ENCODE measurements at places on chromosomes 16 and 17.

GRCh38 chr16:86952769-86953168 is 364.4 kb downstream of the C16orf95 start:
- DNase-seq, result no peak

DNA sequence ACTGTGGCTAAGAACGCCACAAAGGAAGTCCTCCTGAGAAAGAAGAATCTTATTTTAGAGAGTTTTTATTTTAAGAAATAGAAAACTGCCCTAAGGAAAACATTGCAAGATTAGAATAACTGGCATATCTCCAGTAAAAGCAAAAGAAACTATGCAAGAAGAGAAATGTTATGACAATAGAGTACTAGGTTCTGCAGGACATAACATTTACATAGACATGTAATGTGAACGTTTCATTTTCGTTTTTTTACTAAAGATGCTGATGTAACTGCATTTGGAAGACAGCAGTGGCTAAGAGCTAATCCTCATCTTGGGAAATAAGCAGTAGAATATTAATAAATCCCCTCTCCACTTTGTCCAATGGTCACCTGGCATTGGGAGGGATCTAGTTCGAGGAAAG is 7.8 kb upstream of the ASGR2 start:
- DNase-seq, result no peak

DNA sequence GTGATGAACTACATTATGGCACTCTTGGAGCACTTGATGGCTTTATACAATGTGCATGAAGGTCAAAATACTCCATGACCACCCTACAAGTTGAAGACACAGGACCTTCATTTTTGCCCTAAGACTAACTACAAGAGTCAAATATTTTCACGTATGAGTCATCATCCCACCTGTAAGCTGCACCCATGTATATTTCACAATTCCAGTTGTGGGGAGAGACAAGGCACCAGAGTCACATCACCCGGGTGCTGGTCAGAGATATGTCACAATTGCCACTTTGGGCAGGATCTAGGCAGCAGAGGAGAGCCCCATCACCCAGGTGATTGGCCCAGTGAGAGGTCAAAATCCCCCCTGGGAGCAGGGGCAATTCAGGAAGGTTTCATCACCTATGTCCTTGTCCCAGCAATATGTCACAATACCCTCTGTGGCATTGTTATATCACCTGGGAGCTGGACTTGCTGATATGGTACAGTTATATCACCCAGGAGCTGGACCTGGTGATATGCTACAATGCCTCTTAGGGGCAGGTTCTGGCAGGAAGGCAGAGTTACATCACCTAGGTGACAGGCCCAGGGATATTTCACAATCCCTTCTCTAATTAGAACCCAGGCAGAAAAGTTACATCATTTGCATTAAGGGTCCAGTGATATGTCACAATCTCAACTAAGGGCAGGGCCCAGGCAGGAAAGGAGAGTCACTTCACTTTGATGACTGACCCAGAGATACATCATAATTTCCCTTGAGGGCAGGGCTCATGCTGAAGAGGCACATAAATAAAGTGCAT is 1839.2 kb downstream of the TP53TG3F start:
- DNase-seq, result no peak

DNA sequence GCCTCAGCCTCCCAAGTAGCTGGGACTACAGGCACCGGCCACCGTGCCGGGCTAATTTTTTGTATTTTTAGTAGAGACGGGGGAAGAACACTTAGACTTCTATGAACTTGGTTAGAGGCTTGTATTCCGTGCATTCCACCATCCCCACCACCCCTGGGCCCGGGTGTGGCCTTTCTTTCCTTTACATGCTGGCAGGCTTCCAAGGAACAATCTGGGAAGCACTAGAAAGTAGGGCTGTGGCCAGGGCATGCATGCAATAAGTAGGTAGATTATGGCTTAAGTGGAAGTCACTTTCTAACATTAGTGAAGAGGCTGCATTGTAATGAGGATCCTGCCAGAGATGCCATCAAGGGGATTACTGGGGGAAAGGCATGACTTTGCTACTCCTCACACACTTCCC is 171.6 kb downstream of the SHISA6 start:
- peak; percentile 45 for DNase-seq

DNA sequence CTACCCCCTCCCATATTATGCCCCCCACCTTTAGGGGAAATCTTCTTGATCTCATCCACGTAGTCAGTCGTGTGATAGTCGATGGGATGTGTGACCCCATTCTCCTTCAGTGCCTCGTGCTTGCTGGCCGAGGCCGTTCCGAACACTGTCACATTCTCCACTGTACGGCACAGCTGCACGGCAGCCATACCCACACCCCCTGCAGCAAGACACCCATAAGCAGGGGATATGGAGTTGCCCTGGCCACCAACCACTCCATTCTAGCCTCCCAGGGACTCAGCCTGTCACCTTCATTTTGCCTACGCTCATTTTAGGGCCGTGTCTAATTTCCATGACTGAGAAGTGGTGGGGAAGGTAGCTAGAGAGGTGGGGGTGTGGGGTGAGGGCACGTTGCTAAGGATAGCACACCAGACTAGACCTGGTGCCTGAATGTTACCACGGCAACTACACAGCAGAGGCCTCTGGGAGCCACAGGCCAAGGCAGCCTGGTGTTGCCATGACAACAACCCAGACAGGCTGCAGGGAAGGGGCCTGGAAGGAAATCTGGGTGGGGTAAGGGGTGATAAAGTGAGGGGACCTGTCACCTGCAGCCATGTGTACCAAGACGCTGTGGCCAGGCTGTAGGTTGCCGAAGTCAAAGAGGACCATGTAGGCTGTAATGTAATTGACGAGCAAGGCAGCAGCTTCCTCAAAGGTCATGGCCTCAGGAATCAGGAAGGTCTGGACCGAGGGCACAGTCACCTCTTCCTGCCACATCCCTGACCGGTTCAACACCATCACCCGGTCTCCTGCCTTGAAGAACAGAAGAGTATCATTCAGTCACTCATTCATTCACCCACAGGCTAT is 4.0 kb downstream of the VAT1 start:
- DNase-seq, result no peak

DNA sequence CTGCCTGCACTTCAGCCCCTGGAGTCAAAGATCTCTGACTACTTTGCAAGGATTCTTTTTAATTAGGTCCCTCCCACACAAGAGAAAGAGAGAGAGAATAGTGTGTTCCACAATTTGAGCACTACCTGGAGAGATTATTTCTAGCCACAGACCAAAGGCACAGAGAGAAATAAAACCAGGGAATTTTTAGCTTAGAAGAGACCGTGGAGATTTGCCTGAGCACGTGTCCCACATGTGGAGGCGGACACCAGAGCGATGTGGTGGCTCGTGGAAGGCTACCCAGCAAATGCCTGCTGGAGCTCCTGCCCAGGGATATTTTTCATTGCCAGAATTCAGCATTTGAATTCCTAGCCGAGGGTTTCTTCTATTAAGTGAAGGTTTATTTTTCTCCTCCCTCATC is 50.6 kb downstream of the MGAT5B start:
- DNase-seq, result no peak

- no peak for DNase-seq
Observed at GRCh38 chr16:20401475-20402016, 3.0 kb downstream of the PDILT start.

DNA sequence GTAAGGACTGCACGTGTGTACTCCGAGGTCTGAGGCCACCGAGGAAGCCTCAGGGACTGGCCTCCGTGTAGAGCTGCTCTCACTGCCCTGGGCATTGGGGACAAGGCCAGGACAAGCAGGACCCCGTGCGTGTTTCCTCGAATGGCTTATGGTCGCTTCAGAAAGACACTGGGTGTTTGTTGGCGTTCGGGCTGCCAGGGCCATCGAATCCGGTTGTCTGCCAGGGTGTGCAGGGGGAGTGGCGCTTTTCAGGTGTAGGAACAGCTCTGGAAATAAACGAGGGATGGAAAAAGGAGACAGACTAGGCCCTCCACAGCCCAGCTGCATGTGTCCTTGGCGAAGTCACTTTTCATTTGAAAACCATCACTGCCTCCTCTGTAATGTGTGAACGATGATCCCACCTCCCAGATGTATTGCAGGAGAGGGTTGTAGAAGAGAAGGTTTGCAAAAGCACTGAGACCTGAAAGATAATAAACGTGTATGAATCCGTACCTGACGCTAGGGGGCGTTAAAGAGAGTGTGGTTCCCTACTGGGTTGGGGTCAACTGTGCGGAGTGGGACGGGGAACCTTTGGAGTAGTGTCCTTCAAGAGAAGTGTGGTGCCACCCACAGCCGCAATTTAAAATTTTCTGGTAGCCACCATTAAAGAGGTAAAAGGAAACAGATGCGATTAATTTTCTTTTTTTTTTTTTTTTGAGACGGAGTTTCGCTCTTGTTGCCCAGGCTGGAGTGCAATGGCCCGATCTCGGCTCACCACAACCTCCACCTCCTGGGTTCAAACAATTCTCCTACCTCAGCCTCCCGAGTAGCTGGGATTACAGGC is 2.1 kb upstream of the ZSCAN10 start:
- peak; percentile 37 for DNase-seq

GRCh38 chr16:54288835-54289241 is 2.3 kb upstream of the IRX3 start:
- no peak for DNase-seq

GRCh38 chr16:85998171-85998867 is 99.4 kb downstream of the IRF8 start:
- no peak for DNase-seq

GRCh38 chr17:38358586-38359513 is 7.2 kb downstream of the SOCS7 start:
- no peak for DNase-seq

DNA sequence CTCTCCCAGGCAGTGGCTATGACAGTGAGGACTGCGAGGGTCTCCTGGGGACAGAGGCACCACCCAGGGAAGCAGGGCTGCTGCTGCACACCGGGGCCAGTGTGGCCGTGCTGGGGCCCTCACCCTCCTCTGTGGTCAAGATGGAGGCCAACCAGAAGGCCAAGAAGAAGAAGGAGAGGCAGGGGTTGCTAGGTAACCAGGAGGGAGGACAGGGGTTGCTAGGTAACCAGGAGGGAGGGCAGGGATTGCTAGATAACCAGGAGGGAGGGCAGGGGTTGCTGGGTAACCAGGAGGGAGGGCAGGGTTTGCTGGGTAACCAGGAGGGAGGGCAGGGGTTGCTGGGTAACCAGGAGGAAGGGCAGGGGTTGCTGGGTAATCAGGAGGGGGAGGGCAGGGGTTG is 55.2 kb downstream of the ACTG1 start:
- DNase-seq, result no peak
